ENCODE measurements at places on chromosomes 3 and 15. TPM values are rescaled to one million over a fixed set of nuclear protein-coding genes. Genes with fewer than 3 reads are reported as not detected.
A peak's percentile ranks its signal among the peaks of the same experiment; 100 is the strongest.

DNA sequence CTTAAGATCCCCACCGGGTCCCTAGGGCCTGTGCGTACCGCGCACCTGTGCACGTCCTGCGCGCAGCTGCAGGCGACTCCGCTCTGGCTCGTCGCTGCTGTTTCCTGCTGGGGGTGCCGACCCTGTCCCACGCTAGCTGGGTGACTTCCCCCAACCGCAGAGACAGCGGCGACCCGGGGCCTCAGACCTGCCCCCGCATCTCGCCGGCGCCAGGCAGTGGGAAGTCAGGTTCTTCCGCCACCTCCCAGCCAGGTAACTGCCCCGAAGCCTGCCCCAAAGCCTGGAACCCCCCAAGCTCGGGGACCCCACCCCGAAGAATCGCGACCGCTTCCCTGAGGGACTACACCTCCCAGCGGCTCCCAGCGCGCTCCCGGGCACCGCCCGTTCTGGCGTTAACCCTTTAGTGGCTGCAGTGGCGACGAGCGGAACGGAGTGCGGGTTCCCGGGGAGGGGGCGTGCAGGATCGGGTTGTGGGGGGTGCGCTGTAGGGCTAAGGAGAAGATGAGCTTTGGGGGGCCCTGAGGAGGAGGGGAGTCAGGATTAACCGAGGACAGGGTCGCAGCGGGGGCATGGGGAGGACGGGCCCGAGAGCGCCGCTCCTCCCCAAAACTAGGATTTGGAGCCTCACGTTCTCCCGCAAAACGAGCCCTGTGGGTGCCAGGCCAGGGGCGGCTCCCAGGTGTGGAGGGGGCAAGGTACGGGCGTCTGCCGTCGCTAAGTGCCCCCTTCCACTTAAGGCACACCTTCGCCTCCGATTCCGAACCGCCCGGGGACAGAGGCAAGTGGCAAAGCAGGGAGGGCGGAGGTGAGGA, 589 bp downstream of the NEIL1 start:
- peaks cover 6% of the 10 kb centered on the region for H3K4me1 ChIP-seq
- no peaks in the 10 kb centered on the region for H3K36me3 ChIP-seq
- peak overlapping the region; percentile 94 for H3K4me3 ChIP-seq
- peak overlapping the region; percentile 74 for H3K27ac ChIP-seq

The C15orf62 gene
- 0.33 TPM for total RNA-seq

- H3K4me3 ChIP-seq, result no peak overlapping the region
- H3K36me3 ChIP-seq, result no peaks in the 10 kb centered on the region
- H3K27me3 ChIP-seq, result no peaks in the 10 kb centered on the region
- no peak for DNase-seq
- no peak overlapping the region for H3K27ac ChIP-seq
Measured at GRCh38 chr3:71376911-71377310, 206.6 kb downstream of the FOXP1 start.

GRCh38 chr3:41041462-41041861, 157.8 kb upstream of the CTNNB1 start:
- no peak for DNase-seq
- no peaks in the 10 kb centered on the region for H3K4me1 ChIP-seq
- no peak overlapping the region for H3K4me3 ChIP-seq
- H3K27ac ChIP-seq, result no peak overlapping the region
- no peaks in the 10 kb centered on the region for H3K36me3 ChIP-seq

DNA sequence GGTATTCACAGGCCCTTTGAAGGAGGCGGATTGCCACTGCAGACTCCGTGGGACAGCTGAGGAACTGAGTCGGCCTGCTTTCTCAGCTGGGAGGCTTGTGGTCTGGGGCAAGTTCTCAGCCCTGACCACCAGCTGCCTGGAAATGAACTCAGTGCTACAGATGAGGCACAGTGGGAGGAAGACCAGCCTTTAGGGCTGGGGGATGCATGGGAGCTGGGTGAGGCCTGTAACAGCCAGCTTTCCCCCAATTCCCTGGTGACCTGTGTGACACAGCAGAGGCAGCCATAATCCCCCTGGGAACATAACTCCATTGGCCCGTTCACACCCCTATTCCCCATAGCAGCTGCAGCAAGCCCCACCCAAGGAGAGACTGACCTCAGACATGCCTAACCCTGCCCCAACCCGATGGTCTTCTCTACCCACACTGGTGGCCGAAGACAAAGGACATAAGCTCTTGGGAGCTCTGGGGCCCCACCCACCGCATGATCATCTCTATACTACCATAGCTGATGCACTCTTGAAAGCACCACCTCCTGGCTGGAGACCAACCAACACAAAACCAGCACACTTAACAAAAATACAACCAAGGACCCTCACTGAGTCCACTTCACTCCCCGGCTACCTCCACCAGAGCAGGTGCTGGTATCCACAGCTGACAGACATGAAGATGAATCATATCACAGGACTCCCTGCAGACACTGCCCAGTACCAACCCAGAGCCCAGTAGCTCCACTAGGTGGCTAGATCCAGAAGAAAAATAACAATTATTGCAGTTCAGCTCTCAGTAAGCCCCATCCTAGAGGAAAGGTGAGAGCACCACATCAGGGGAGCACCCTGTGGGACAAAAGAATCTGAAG, 24.9 kb downstream of the ZMAT3 start:
- H3K27ac ChIP-seq, result no peak overlapping the region
- H3K36me3 ChIP-seq, result no peaks in the 10 kb centered on the region
- no peak for DNase-seq
- H3K4me3 ChIP-seq, result no peak overlapping the region

- H3K36me3 ChIP-seq, result no peaks in the 10 kb centered on the region
- H3K27ac ChIP-seq, result no peak overlapping the region
- H3K27me3 ChIP-seq, result peaks cover 6% of the 10 kb centered on the region
Measured at GRCh38 chr3:180306155-180306554, 269.4 kb upstream of the PEX5L start.

GRCh38 chr15:27254055-27254454, 283.1 kb downstream of the GABRG3 start:
- DNase-seq, result no peak
- no peaks in the 10 kb centered on the region for H3K27me3 ChIP-seq
- no peak overlapping the region for H3K4me3 ChIP-seq

- no peak for DNase-seq
- H3K36me3 ChIP-seq, result no peaks in the 10 kb centered on the region
- H3K27ac ChIP-seq, result no peak overlapping the region
- H3K4me3 ChIP-seq, result no peak overlapping the region
- no peaks in the 10 kb centered on the region for H3K4me1 ChIP-seq
Measured at GRCh38 chr3:13716540-13717221, 163.2 kb downstream of the WNT7A start.

GRCh38 chr3:165622356-165622755, 214.9 kb downstream of the BCHE start:
- DNase-seq, result no peak
- no peaks in the 10 kb centered on the region for H3K4me1 ChIP-seq
- no peaks in the 10 kb centered on the region for H3K36me3 ChIP-seq
- H3K27ac ChIP-seq, result no peak overlapping the region
- H3K4me3 ChIP-seq, result no peak overlapping the region

DNA sequence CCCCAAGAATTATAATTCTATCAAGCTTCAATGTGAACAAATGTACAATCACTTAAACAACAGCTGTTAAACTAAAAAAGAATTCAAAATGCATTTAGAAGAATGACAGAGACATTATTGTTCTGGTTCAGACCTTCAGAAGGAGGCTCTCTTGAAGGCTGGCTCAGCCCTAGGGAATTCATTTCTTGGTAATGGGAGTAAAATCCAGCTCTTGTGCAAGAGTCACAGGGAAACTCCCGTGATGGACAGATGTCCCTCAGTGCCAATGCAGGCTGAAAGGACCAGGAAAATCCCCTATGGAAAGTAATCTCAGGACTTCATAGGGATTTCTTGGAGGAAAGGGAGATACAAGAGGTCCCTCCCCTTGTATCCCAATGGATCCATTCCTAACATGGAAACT, 149.9 kb upstream of the STT3B start:
- H3K36me3 ChIP-seq, result no peaks in the 10 kb centered on the region
- H3K4me1 ChIP-seq, result no peaks in the 10 kb centered on the region
- no peak overlapping the region for H3K27ac ChIP-seq
- H3K4me3 ChIP-seq, result no peak overlapping the region

The CPNE4 gene
- 5.7 TPM for total RNA-seq

- no peaks in the 10 kb centered on the region for H3K4me1 ChIP-seq
- H3K36me3 ChIP-seq, result no peaks in the 10 kb centered on the region
- H3K27me3 ChIP-seq, result no peaks in the 10 kb centered on the region
- no peak overlapping the region for H3K4me3 ChIP-seq
Measured at GRCh38 chr3:151926956-151927355, 53.5 kb downstream of the SUCNR1 start.

The NOX5 gene
- not detected for total RNA-seq

DNA sequence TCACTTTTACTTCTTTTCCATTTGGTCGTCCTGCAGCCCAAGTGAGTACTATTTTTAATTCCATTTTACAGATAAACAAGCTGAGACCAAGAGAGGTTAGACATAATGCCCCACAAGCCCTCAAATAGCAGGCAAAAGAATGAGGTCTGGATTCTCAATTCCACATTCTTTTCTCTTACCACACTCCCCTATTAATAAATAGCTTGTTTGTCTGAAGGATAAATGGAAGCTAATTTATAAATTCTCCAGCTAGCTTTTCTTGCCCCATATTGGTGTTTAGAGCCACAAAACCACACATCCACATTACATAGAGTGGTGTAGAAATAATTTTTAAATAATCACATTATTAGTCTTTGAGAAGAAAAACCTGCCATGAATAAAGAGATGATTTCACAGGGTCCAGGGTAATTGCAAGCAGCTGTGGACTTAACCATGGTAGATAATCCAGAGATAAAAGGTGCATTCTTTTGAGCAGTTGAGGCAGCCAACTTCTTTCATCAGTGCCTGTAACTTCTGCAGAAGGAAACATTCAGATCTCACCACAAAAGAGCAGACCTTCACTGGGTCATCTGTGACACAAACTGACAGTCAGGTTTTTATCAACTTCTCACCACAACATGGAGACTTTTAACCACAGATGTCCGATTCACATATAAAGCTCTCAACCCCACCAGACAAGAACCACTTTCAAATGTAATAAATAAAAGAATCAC, 313.4 kb upstream of the STT3B start:
- no peaks in the 10 kb centered on the region for H3K36me3 ChIP-seq
- H3K27ac ChIP-seq, result no peak overlapping the region
- H3K4me1 ChIP-seq, result no peaks in the 10 kb centered on the region
- H3K27me3 ChIP-seq, result no peaks in the 10 kb centered on the region
- DNase-seq, result no peak
- H3K4me3 ChIP-seq, result no peak overlapping the region

The FSTL1 gene
- 89.1 TPM for total RNA-seq

The CD96 gene
- not detected for total RNA-seq

The LDHAL6B gene
- total RNA-seq, result not detected

The SLC28A2 gene
- total RNA-seq, result not detected

GRCh38 chr3:139933766-139934165, 1.2 kb upstream of the CLSTN2 start:
- no peak overlapping the region for H3K27ac ChIP-seq
- no peak overlapping the region for H3K4me3 ChIP-seq
- H3K4me1 ChIP-seq, result peaks cover 14% of the 10 kb centered on the region
- H3K27me3 ChIP-seq, result peaks cover 26% of the 10 kb centered on the region
- H3K36me3 ChIP-seq, result no peaks in the 10 kb centered on the region

The COLQ gene
- 1.3 TPM for total RNA-seq

GRCh38 chr15:83322061-83322460, 37.6 kb upstream of the BNC1 start:
- no peak overlapping the region for H3K4me3 ChIP-seq
- H3K36me3 ChIP-seq, result no peaks in the 10 kb centered on the region
- no peaks in the 10 kb centered on the region for H3K4me1 ChIP-seq

DNA sequence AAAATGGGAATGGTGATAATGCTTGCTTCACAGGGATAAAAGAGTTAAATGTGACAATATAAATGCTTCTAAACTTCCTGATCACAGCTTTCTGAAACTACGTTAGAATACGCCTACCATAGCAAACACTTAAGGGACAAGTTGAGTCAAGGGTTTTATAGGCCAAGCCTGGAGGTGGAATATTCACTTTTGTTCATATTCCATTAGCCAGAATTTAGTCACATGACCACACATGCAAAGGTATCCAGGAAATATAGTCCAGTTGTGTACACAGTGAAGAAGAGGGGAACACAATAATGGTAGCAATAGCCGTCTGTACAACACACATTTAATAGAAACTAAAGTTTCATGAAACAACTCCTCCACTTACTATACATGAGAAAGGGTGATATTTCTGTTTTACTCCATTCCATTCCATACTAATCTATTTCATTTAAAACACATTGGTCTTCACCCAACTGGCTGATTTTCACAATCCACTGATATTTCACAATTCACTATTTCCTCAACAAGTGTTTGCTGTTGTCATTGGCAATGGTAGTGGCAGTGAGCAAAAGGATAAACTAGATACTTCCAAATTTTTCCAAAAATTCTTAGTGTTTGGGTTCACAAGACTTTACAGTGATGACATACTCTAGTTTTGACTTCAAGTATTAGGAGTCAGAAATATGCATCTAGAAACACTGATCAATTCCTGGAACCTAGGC, 270.9 kb downstream of the ERC2 start:
- no peak overlapping the region for H3K27ac ChIP-seq
- no peaks in the 10 kb centered on the region for H3K36me3 ChIP-seq
- H3K4me3 ChIP-seq, result no peak overlapping the region
- DNase-seq, result no peak
- H3K4me1 ChIP-seq, result no peaks in the 10 kb centered on the region

The ACAN gene
- total RNA-seq, result not detected

DNA sequence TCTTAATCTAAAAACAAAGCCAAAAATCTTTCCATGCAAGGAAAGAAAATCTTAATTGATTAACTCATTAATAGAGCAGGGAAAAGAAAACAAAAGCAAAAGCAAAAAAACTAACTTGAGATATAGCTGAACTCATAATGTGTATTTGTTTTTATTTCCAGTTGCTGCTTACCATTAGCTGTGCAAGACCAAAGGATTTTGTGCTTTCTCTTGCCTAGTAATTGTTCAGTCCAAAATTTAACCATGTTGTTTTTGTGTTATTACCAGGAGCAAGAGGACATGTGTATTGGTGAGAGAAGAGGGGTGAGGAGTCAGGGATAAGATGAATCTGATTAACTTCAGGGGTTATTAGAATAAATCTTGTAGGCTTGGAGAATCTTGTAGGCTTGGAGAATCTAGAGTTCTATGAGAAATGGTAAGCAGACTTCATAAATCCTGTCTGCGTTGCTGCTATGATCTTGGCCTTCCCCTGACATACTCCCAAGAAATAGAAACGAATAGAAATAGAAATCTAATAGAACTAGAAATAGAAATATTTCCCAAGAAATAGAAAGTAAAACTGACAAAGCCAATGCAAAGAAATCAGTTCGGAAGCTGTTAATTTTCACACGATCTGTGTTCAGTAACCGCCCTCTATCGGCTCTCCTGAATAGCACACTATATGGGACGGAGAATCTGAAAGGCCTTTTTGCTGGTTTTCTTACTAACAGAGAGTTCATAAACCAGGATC, 72.6 kb upstream of the TNFSF10 start:
- no peak overlapping the region for H3K27ac ChIP-seq
- DNase-seq, result peak; percentile 69
- no peaks in the 10 kb centered on the region for H3K36me3 ChIP-seq
- H3K4me3 ChIP-seq, result peak overlapping the region; percentile 29
- H3K4me1 ChIP-seq, result no peaks in the 10 kb centered on the region

All from A673 (cell line).